Activated naive CD4-positive, alpha-beta T cell treated with anti-CD3 and anti-CD28 coated beads for 36 hours (primary cell): ENCODE measurements at places on chromosomes 16 and 17.
A peak's percentile ranks its signal among the peaks of the same experiment; 100 is the strongest.

DNA sequence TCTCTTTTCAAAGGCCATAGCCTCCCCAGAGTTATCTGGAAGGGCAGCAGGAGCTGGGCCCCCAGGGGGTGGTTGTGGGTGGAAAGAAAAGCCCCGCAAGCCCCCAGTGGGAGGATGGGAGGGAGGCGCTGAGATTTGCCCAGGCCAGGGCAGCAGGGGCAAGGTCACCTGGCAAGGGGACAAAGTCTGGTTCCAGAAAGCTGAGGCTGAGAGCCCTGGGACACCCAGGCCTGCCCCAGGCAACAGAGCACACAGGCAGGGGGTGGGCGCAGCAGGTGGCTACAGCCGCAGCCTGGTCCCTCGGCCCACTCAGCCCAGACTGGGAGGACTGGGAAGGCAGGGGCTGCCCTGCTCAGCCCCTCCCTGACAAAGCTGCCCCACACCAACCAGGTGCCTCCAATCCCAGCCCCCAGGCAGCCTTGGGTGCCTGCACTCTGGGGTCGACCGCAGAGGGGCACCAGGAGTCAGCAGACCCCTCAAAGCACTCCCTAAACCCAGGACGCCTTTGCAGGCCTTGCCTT is 23.7 kb upstream of the GSG1L start:
- no peak for DNase-seq

DNA sequence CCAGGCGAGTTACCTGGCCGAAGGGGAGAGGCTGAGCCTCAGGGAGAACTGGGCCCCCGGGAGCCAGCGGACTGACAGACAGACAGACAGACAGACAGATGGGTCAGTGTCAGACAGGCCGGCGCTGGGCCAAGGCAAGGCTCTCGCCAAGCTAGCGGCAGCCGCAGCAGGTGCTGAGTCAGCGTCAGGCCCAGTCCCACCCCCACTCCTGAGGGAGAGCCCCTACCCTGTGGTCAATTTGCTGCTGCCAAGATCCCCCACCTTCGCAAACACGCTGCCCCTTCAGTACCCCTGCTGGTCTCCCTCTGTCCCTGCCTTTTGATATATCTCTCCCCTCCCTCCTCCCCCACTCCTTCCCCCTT is 1.5 kb downstream of the FGF11 start:
- no peak for DNase-seq

DNA sequence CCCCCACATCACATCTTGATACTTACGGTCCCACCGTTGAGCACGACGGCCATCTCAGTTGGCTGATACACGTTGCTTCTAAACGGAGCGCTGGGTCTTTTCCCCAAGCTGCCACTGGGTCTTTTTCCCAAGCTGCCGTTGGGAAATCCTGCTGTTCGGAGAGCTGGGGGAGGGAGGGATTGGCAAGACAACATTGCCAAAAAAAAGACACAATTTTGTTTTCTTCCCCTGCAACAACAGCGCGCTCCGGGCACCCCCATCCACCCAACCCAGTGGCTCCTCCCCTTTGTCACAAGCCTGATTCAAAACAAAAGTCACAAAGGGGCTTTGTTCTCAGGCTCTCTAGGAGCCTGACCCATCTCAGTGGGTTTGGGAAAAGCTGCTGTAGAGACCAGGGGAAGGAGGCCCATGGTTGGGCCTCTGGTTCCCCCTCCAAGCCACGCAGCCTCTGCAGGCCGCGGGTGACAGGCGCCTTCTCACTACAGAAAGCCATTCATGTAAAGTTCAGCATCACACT is 22.8 kb downstream of the GPRC5B start:
- no peak for DNase-seq

- DNase-seq: no peak
These were observed 34.6 kb downstream of the PRMT7 start for GRCh38 chr16:68345351-68345810.

DNA sequence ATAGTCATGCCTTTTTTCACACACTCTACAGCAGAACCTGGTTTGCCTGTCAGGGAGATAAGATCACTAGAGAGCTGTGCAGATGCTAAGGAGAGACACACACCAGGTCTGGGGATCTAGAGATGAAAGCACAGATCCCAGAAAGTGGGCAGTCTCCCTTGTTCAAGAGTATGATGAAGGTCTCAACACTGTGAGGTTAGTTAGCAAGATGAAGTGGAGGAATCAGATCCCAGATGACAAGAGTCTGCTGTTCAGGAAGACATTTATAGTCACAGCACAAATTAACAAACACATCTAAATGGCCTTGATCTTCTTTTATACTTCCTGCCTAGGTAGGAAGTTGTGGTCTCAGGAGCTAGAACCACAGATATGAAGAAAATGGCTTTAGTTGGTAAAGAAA is 23.4 kb upstream of the SKAP1 start:
- no peak for DNase-seq

DNA sequence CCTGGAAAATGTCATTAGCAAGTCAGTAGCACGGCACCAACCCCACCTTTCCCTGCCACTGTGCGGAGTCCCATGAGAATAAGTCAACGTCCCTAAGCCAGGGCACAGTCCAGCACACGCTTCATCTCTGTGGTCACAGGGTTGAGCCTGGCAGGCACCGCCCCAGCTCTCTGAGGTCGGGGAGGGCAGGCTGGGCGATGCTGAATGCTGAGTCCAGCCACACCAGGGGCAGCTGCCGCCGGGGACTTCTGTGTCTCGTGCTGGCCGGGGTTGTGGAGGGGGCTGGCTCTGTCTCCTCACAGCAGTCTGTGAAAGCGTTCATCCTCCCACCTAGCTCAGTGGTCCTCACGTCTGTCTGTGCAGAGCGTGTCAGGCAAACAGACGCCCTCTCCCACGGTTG is 53.2 kb downstream of the BANP start:
- DNase-seq: no peak

DNA sequence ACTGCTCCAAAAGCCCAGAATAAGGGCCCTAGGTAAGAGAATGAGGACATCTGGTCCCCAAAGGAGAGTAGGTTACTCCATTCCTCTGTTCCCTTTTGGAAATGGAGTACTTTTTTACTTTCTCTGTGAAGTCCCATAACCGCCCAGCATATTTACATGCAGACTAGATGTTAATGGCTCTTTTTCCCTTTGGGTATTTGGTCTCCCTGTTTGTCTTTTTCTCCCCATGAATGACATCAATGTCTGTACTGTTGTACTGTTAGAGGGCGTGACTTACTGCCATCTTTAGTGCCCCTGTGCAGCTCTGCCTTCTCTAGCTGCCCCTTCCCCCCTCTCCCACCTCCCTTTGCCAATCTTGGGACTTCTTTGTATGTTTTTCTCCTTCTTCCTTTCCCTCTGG is 19.0 kb downstream of the GPR179 start:
- DNase-seq: no peak

GRCh38 chr17:63436523-63437110 is 9.5 kb downstream of the CYB561 start:
- DNase-seq: no peak

DNA sequence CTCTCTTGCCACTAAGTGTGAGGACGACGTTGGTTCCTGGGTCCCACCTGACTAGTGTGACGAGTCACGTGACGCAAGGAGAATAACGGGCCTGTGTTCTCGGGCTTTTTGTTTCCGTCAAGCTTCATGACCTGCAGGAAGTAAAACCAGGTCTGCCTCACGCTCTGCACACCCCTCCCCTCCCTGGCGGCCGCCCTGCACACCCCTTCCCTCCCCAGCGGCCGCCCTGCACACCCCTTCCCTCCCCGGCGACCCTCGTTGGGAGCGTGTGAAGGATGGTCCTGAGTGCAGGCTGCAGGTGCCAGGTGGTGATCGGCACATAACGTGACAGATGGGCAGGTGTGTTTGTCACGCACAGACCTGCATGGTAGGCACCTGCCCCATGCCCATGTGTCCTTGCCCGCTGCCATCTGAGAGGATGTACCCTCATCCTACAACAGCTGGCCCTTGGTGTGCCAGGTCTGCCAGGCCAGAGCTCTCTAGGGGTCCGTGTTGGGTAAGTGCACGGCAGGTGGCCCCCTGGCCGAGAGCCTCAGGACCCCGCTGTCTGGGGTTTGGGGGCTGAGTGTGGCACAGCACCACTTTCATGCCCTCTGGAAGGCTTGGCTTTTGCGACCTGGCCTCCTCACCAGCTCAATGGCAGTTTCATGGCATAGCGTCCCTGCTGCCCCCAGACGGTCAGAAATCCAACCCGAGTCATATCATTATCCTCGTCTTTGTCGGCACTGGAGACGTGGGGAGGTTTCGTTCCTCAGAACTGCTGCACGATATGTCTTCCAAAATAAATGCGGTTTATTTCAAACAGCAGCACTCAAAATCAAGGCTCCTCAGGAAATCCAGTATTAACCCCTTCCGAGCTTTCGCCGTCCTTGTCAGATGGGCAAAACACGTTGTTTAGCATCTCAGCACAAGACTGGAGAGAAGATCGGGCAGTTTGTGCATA is 191.8 kb upstream of the CHMP6 start:
- no peak for DNase-seq

- no peak for DNase-seq
These were observed 519.8 kb downstream of the HS3ST4 start for GRCh38 chr16:26211542-26211941.

DNA sequence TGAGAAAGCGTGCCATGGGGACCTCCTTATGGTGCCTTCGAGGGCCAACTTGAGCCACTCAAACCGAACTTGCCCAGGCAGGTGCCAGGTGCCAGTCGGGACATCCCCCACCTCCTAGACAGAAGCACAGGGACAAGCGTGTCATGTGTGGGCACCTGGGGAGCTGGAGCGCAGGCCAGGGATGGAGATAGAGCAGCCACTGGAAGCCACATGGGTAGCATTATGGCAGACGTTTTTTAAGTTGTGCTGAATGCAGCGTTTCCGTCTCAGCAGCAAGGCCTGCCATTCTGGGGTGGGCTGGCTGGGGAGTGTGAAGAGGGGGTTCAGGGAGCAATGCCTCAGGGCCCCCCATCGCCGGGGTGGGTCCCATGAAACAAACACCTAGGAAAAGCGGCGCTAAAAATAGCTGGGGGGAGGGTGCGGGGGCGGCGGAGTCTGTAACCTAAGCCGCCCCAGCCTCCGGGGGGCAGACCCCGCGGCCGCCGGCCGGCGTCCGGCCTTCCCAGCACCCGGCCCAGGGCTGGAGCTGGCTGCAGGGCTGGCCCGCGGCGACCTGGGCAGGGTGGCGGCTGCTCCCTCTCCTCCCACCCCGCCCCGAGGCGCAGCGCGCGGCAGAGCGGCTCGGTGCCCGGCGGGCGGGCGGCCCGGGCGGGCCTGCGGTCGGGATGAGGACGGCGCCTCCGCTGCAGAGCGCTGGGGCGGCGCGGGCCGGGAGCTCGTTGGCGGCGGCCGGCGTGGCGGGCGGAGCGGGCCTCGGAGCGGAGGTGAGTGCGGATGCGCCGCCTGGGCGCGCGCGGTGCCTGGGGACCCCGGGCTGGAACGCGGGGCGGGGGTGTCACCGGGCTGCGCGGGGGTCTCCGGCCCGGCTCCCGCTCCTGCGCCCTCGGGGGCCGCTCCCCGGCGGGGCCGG is at the start of gene ZNF469:
Gene ZNF469, plus strand, starts transcription at position 469 of the 910 bp plus-strand sequence. CDS start 44,512 bp downstream, outside the sequence.
- no peak for DNase-seq

- peak; percentile 69 for DNase-seq
These were observed 294.1 kb downstream of the BCAS3 start for GRCh38 chr17:60971515-60972369.

DNA sequence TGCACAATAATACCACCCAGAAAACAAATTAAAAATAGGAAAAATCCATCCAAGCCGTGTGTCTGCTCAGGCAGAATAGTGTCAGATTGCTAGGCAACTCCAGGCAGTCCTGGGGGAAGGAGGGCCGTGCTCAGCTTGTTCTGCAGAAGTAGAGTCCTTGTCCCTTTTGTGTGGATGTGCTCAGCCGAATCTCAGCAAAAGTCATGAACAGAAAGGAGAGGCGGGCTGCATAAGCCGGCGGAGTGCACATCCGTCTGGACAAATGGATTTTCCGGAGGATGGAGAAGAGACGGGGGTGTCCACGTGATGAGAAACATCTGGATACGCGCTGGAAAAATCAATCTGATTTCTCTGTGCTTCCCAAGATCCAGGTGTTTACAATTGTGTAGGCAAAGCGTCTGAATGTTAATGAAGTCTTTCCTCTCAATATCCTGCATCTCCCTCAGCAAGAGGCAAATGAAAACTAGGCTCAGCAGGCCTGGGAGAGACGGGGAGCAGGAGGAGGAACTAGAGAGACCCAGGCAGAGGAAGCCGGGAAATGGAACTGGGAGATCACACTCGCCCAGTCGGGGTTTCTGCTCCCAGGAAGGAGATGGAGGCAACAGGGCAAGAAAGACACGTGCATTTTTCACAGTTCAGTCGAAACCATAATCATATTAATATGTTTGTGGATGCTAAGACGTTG is 7.7 kb upstream of the RBFOX3 start:
- no peak for DNase-seq

DNA sequence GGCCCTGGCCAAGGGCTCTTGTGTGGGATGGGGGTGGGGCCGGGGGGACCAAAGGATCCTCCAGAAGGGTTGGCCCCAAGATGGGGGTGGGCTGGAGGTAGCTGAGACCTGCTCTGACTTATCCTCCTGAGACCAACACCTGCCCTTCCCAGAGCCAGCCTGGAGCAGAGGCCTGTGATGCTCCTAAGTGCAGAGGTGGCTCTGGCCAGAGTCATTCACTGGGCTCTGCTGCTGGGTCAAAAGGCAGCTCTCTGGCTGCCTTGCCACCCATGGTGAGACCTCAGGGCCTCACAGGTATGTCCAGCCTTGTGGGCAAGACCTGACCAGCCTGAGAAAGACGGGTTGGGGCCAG is 393 bp downstream of the SERPINF2 start:
- DNase-seq: no peak

- no peak for DNase-seq
These were observed 41.9 kb upstream of the ATP2A3 start for GRCh38 chr17:4006165-4006589.

GRCh38 chr16:19071811-19072777 is 4.7 kb downstream of the COQ7 start:
- peak; percentile 74 for DNase-seq

DNA sequence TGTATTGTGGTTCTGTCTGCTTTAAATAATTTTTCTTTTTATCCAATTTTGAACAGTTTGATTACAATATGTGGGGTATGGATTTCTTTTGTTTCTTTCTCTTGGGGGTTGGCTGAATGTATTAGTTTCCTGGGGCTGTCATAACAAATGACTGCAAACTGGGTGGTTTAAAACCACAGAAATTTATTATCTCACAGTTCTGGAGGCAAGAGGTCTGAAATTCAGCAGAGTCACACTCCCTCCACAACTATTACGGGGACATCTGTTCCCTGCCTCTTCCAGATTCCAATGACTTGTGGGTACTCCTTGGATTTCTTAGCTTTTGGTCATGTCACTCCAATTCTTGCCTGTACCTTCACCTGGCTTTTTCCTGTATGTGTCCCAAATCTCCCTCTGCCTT is 23.7 kb downstream of the COX11 start:
- no peak for DNase-seq

GRCh38 chr16:87361916-87362619 is 21.5 kb downstream of the FBXO31 start:
- DNase-seq: no peak
